ENCODE measurements at places on chromosomes 13 and 19.

GRCh38 chr19:11963566-11964355 is 1.1 kb upstream of the ZNF763 start:
- DNase-seq = peak; percentile 93

DNA sequence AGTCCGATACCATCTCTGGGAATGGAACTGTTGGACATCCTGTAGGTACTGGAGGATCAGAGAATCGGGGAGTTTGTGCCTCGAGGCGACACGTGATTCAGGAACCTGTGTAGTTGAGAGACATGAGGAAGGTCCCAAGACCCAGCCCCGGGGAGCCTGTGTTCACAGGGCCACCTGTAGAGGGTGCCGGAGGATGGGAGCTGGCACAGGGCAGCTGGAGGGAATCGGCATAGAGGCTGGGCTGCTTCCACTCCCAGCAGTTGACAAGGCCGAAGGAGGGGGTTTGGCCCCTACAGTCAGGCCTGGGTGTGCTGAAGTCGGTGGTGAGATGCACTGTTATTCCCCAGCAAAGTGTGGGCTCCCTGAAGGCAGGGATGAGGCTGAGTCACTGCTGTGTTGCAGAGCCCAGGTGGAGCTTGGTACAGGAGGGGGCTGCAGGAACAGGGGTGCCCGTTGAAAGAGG is 2.5 kb upstream of the ISYNA1 start:
- no peak for DNase-seq

DNA sequence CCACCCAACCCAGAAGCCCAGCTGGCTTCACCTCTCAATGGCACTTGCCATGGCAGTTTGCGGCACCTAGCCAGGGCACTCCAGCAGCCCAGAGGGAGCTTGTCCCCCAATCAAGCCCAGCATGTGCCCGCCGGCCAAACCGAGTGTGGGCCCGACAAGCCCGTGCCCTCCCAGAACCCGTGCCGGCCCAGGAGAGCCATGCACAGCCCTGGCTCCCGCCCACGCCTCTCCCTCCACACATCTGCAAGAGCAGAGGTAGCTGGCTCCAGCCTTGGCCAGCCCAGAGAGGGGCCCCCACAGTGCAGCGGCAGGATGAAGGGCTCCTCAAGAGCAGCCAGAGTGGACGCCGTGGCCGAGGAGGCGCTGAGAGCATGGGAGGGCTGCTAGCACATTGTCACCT is 2278.0 kb upstream of the PCDH20 start:
- no peak for DNase-seq

DNA sequence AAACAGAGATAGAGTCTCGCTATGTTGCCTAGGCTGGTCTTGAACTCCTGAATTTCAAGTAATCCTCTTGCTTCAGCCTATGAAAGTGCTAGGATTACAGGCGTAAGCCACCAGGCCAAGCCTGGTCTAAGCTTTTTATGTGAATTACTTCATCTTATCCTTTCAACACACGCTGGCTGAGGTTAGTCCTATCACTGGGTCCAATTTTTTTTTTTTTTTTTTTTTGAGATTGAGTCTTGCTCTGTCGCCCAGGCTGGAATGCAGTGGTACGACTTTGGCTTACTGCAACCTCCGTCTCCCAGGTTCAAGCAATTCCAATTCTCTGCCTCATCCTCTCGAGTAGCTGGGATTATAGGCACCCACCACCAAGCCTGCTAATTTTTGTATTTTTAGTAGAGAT is 10.4 kb downstream of the MYO1F start:
- DNase-seq = no peak

- DNase-seq = no peak
These were observed 28.6 kb upstream of the VSTM2B start for GRCh38 chr19:29497241-29497640.

GRCh38 chr13:93378184-93378583 is 151.6 kb downstream of the GPC6 start:
- DNase-seq = no peak

DNA sequence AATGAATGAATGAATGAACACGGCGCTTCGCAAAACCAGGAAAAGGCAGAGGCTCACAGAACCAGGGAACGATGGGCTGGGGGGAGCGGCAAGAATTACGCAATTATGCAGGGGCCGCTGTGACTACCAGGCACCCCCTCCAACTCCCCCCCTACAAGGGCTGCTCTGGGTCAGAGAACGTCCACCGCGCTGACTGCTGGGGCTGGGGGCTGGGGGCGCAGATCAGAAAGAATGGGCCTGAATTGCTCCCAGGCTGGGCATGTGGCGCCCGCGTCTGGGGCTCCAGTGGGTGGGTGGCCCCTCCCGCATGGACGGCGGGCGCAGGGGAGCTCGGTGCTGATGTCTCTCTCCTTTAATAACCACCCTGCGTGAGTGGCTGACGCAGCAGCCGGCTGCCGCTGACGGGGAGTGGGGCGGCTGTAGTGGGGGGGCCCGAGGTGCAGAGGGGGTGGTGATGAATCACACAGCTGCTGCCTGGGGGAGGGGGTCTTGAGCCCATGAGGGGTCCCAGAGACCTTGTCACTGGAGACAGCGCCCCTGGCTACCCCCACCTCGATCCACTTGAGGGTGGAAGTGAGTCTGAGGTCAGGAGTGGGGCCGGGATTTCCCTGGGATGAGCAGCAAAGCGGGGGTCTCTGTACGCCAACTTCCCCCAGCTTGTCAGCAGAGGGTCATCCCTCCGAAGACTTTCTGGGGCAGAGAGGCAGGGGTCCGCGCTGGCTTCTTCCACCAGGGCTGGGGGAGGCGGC is 1.5 kb upstream of the CIRBP start:
- DNase-seq = no peak

- no peak for DNase-seq
These were observed 53.7 kb downstream of the ATP7B start for GRCh38 chr13:51957377-51958216.

- DNase-seq = no peak
These were observed 407.5 kb downstream of the SPRY2 start for GRCh38 chr13:79933389-79933788.

DNA sequence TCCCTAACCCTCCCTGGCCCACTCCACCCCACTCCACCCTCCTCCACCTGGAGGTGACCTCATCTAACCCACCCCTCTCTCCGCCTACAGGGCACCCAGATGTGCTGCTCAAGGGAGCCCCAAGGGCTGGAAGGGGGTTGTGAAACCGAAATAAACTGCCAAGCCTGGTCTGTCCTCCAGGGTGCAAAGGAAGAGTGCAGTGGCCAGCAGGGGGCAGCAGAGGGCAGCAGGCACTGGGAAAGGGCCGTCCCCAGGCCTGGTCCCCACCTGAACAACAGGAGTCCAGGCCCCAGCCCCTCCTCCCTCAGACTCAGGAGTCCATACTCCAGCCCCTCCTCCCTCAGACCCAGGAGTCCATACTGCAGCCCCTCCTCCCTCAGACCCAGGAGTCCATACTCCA is 8.4 kb upstream of the BCAM start:
- peak; percentile 51 for DNase-seq

DNA sequence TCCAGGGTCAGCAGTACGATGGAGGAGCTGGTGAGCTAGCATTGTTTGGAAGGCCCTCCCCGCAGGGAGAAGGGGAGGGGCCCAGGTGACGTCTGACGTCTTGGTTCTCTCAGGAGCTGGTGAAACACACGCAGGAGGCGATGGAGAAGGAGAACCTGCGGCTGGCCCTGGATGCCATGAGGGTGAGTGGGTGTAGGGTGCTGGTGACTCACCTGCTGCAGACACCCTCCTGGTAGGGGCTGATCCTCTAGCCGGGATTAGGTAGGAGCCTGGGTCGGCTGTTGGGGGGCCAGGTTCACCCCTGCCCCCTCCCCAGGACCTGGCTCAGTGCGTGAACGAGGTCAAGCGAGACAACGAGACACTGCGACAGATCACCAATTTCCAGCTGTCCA is 55.8 kb downstream of the VAV1 start:
- peak; percentile 83 for DNase-seq

DNA sequence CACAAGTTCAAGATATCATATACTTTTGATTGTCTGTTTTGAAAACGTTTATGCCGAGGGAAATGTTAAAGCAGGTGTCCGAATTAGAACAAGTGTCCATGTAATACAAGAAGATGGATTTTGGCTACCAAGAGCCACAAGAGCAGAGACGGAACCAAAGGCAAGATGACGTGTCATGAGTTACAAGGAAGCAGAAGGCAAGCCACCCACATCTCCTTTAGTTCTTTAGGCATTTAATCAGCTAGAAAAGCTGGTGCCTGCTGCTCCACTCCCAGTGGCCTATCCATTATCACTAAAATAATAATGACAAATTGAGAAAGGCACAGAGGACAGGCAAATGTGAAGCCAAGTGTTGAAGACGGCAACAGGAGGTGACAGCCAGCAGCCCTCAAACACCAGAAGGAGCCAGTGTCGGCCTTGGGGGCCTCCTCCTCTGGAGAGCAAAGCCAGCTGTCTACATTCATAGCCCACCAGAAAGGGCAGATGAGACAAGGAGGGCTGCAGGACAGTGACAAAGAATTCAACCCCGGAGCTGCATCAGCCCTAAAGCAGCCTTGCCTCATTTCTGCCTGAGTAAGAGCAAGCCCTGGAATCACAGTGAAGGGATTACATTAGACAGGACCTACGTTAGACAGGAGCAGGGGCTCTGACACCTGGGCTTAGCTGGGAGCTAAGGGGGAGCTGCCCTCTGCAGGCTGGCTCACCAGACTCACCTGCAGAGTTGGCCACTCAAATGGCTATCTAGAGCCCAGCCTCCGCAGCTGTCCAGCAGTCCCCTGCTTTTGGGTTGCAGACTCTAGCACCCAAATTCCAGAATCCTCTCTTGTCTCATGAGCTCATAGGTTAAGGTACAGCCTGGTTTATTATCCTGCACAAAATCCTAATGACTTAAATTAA is 569.9 kb downstream of the UQCRFS1 start:
- no peak for DNase-seq

DNA sequence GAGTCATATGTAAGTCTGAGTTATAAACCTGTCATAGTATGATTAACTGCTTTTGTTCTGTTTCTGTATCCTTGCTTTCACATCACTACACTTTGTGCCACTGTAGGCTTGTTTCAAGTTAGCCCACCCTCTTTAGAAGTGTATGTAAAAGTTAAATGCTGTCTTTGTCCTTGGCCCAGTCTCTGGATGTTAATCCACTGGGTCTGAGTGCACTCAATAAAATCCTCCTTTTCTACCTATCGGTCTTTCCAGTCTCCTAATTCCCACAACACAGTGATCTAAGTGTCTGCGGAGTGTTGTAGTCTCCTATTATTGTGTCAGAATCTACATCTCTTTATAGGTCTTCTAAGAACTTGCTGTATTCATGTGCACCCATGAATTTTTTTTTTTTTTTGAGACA is 14.1 kb downstream of the ZNF429 start:
- no peak for DNase-seq

GRCh38 chr13:32409561-32410421 is 18.1 kb downstream of the N4BP2L1 start:
- no peak for DNase-seq

- DNase-seq = no peak
These were observed 76.2 kb upstream of the TNFSF11 start for GRCh38 chr13:42497798-42498197.

DNA sequence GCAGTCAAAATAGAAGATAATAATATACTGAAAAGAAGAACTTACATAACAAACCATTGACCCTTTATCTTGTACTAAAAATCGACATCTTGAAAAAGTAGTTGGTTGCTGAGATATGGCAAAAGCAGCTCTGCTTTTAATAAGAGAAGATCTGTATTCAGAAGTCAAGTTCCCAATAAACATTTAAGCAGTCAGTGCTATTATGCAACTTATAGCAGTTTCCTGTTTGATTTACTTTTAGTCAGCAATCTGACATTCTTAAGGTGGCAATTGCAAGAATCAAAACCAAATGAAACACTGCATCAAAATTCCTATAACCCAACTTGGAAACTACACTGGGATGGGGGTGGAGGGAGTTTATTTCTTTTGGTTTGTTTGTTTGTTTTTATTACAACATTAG is 165.5 kb downstream of the TBC1D4 start:
- DNase-seq = no peak

- DNase-seq = peak; percentile 53
These were observed 18.7 kb downstream of the GPR180 start for GRCh38 chr13:94620286-94620896.

GRCh38 chr19:2274931-2275535 is 6.9 kb downstream of the PEAK3 start:
- peak; percentile 83 for DNase-seq

DNA sequence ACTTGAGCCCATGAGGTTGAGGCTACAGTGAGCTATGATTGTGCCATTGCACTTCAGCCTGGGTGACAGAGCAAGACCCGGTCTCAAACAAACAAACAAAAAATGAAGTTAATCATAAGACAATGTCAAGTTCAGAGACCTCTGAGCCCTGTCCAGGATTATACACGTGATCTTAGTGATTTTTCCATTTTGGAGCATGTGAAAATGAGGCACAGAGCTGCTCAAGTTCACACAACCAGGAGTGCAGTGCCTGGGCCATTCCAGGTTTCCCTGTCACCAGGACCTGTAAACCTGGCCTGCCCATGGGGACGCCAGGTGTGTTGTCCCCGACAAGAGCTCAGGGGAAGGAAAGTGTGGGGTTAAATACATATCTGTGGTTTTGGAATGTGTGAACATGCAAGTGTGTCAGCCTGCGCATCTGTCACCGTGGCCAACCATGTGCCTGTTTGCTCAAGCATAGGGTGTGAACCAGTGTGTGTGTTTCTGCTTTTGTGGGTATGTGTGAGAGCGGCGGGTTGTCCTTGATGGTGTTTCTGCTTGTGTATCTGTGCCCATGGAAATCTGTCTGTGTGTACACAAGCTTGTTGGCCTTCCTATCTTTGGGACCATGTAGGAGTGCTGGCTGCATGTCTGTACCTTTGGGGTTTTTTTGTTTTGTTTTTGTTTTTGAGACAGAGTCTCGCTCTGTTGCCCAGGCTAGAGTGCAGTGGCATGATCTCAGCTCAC is 1.5 kb upstream of the FXYD1 start:
- no peak for DNase-seq

- no peak for DNase-seq
These were observed 8.6 kb downstream of the KDM4B start for GRCh38 chr19:4977299-4978174.

DNA sequence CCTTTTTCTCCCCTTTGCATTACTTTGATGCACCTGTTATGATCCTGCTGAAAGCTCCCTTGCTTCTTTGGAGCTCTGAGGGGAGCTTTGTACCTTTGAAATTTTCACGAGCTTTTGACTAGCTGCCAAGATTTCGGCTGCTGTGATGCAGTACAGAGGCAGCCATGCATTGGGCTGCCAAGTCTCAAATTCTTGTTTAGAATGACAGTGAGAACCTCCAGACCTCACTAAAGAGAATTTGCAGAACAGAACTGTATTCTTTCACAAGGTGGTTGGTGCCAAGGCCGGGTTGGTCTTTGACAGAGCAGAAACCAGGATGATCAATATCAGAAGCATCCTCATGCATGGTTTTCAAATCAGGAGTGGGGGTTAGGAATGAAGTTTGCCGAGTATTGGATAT is 414.8 kb downstream of the GPC5 start:
- no peak for DNase-seq

- no peak for DNase-seq
These were observed 27.7 kb downstream of the CYP2B6 start for GRCh38 chr19:41018736-41019290.

DNA sequence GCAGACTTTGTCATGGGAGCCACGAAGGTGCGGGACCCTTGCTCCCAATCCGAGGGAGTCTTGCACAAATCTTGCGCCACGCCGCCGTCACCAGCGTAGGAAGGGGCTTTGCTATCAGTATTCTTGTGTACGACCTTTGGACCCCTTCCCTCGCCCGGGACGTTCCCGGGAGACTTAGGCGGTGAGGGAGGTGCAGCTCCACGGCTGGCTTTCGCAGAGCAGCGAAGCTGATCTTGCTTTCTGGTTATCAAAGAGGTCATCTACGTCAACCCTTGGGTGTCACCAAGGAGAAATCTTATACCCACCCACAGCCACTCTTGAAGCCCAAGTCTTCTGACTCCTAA is 583 bp downstream of the TECR start:
- DNase-seq = no peak

- no peak for DNase-seq
These were observed at the start of gene CYP4F3 for GRCh38 chr19:15640294-15640903. CYP4F3 (plus strand) TSS chr19:15640897; CDS start chr19:15641416, 519 bp downstream.

Measured in head of caudate nucleus (tissue), 42 donors.